ENCODE measurements at places on chromosomes 7 and 10. TPM values are rescaled to one million over a fixed set of nuclear protein-coding genes. Genes with fewer than 3 reads are reported as not detected.

GRCh38 chr10:29434111-29434510 lies 145.2 kb downstream of the LYZL1 start:
- H3K4me3 ChIP-seq = no peak overlapping the region
- no peak for DNase-seq
- H3K36me3 ChIP-seq = no peaks in the 10 kb centered on the region
- no peaks in the 10 kb centered on the region for H3K27me3 ChIP-seq
- H3K27ac ChIP-seq = no peak overlapping the region

DNA sequence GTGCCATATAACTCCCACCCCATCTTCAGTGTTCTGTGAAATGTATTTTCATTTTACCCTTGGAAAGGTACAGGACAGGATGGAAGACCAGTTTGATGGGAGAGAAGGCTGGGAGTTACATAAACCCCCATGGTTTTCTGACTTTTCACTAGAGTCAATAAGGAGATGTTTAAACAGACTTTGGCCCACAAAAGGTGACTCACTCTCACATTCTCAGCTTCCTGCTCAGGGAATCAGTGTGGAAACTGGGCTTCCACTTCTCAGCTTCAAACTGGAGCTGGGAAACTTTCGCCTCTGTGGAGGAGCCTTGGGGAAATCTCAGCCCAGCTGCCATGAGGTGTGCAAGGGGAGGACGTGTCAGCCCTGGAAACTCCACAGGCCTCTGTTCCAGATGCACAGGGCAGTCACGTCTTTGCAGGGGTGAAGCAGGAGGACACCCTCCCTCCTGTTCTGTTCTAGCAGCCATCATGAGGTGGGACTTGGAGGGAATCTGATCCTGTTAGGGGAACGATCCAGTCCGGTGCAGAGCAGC lies 560.5 kb upstream of the GALNT17 start:
- H3K4me3 ChIP-seq = no peak overlapping the region
- H3K27ac ChIP-seq = no peak overlapping the region
- no peak for DNase-seq

Gene GFRA1
- 16.7 TPM for total RNA-seq

Gene TBXAS1
- total RNA-seq = 32.0 TPM
